ENCODE measurements at places on chromosomes 5 and 9.

GRCh38 chr5:88188458-88189132, 80.0 kb downstream of the TMEM161B start:
- no peak for DNase-seq

DNA sequence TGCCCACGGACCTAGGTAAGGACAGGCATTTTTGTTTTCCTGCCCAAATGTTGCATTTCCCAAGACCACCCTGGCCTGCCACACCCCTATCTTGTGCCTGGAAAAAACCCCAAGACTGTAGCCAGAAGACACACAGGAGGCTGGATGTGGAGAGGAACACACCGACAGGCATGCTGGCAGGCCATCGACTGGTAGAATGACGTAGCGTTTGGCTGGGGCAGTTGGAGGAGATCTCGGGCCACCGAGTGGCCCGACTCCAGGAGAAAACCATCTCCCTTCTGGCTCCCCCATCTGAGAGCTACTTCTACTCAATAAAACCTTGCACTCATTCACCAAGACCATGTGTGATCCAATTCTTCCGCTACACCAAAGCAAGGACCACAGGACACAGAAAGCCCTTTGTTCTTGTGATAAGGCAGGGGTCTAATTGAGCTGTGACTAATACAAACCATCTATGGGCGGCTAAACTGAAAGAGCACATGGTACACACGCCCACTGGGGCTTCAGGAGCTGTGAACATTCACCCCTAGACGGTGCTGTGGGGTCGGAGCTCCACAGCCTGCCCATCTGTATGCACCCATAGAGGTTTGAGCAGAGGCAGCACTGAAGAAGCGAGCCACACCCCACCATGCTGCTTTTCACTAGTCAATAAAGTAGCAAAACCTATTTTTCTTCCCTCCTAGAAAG, 38.9 kb upstream of the N4BP3 start:
- no peak for DNase-seq

DNA sequence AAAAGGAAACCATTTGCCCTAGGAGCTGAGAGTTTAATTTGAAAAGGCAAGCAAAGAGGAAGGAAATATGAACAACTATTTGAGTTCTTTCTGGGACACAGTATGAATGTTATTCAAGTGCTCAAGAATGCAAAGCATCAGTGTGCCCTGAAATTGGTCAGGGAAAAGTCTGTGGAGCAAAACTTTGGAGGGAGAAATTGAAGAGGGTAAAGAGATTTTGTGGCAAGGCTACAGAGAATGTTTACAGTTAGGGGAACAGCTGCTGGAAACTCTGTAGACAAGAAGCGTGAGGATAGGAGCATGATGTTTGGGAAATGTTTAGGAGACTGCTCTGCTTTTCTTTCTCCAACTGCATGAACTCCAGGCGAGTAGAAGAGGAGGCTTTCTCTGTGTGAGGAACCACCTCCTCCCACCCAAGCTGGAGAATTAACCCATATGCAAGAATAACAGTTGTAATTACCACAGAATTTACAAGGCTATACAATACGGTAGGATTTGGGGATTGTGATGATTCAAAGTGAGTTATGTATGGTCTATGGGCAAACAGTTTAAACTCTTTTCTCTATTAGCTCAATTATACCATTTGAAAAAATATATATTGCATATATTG, 75.4 kb upstream of the IL7R start:
- DNase-seq = no peak

- no peak for DNase-seq
Observed at GRCh38 chr5:10317825-10318682, 10.4 kb upstream of the CMBL start.

- DNase-seq = no peak
Observed at GRCh38 chr5:143161885-143162540, 241.5 kb downstream of the NR3C1 start.

DNA sequence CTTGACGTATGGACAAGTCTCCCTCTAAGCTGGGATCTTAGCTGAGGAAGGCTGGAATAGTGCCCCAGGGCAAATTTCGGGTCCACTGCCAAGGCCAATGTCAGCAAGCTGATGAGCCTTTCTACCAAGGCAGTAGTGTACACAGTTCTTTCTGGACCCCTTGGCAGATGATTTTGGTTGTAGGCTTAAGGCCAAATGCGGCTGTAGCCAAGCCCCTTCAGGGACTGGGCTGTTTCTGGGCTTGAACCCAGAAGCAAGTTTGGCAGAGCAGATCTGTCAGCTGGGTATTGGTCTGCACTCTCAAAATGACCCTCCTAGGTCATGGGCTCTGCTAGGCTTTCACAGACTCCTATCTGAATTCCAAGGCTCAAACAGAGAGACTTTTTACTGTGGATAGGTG, 121.6 kb downstream of the ADAMTSL1 start:
- no peak for DNase-seq

DNA sequence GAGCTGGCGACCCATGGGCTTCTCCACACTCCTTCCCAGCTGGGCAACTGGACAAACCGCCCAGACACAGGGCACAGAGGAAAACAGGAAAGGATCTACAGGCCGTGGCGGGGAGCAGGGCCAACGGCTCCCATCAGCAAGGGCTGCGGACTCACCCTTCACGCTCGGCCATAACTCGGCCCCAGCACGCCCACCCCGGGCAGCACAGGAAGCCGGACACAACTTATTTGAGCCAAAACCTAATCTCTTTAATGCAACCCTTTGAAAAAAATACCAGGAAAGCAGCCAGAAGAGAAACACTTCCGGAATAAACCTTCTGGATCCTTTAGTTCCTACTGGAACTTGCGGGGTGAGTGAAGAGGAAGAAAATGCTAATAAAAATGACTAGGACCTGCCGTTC, 59.9 kb downstream of the VAV2 start:
- DNase-seq = no peak

- DNase-seq = no peak
Observed at GRCh38 chr5:131214609-131215227, 44.0 kb downstream of the LYRM7 start.

DNA sequence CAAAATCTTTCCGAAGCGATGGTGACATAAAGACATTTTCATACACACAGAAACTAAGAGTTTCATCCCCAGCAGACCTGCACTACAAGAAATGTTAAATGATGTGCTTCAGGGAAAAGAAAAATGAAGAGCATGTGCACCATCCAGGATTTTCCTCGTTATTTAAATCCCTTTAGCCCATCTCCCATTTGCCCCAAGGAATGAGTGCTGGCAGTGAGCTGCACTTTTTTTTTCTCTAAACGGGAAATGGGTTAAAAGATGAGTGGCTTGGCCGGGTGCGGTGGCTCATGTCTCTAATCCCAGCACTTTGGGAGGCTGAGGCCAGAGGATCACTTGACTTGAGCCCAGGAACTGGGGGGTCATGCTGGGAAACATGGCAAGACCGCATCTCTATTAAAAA, 6.8 kb upstream of the LRRC14B start:
- no peak for DNase-seq
